Glomerular endothelial cell (primary cell): ENCODE measurements at places on chromosomes 2 and 18.

DNA sequence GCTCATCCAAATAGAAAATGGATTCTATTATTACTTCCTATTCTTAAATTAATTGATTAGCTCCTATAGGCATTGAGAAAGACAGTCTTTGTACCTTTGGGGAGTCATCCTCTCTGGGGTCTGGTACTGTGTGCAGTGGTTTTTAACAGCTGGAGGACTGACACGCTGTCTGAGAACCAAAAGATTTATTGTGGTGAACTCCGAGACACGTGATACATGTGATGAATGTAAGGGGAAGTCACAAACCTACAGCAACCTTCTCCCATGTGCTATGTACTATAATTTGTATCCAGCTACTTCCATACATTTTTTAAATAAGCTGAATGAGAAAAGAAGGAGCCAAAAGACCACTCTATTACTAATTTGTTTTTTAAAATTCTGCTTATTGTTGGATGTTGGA lies 133.7 kb downstream of the GALNT3 start:
- no peak for DNase-seq

DNA sequence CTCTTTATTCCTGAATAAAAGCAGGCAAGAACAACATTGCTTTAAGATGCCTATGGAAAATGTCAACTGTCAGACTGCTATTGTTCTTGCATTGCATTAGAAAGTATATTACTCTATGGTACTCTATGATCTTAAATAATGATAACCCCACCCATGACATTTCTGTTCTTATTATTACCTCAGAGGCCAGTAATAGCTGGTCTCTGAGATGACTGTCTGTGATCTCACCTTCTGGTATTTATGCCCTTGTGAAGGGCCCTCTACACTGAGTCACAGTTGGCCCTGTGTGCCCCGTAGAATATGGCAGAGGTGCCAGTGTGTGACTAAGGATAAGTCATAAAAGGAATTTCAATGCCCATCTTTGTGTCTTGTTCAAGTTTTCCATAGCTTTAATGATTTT lies 61.0 kb downstream of the SPP2 start:
- no peak for DNase-seq

DNA sequence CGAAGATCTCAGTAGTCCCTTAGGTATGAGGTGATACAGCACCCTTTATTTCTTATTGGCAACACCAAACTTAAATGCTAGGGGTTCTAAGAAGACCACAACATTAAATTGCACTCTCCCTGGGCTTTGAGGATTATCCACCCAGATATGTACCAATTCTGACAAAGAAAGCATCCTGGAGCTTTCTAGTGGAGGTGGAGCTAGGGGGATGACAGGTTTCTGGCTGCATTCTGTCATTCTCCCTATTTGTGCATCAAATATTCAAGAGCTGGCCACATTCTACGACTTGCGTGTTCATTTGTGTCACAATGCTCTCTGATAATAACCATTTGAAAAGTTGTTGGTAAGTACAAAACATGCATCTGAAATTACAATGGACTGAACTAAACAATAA lies 111.1 kb downstream of the CDH2 start:
- no peak for DNase-seq

DNA sequence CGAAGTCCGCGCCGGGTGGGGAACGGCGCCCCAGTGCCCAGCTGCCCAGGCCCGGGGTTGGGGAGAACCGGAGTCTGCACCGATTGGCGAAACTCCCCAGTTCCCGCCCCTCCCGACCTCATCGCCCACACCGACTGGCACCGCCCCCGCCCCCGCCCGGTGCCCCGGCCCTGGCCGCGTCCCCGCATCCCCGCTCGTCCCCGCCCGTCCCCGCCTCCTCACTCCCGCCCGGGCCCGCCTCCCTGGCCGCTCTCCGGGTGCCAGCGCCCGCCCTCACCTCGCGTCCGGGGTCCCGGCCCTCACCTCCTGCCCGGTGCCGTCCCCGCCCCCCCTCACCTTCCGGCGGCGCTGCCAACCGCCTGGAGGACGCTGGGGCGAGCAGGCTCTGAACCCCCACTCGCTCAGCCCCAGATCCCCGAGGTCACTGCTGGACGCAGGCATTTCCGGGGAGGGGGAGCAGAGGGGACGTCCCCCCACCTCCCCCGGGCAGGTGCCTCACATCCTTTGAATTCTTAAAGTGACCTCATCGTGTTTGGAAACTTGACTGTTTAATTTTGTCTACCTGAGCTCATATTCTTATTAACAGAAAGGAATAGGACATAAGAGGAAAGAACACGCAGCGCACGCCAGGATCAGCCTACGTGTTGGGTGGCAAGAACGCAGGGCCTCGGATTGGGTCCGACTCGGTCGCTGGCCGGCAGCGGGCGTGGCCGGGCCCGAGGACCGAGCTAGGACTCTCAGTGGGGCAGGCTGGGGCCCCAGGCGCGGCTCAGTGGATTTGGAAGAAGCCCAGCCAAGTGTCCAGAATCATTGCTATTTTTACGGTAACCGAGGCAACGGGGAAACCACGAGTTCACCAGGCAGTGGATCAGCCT lies at the start of gene FAM110C:
TSS of gene FAM110C (minus strand) at position 35 of the 875 bp plus-strand sequence. CDS start 120 bp downstream, outside the sequence.
- DNase-seq = no peak

GRCh38 chr18:12703664-12704063 lies 822 bp downstream of the PSMG2 start:
- no peak for DNase-seq

DNA sequence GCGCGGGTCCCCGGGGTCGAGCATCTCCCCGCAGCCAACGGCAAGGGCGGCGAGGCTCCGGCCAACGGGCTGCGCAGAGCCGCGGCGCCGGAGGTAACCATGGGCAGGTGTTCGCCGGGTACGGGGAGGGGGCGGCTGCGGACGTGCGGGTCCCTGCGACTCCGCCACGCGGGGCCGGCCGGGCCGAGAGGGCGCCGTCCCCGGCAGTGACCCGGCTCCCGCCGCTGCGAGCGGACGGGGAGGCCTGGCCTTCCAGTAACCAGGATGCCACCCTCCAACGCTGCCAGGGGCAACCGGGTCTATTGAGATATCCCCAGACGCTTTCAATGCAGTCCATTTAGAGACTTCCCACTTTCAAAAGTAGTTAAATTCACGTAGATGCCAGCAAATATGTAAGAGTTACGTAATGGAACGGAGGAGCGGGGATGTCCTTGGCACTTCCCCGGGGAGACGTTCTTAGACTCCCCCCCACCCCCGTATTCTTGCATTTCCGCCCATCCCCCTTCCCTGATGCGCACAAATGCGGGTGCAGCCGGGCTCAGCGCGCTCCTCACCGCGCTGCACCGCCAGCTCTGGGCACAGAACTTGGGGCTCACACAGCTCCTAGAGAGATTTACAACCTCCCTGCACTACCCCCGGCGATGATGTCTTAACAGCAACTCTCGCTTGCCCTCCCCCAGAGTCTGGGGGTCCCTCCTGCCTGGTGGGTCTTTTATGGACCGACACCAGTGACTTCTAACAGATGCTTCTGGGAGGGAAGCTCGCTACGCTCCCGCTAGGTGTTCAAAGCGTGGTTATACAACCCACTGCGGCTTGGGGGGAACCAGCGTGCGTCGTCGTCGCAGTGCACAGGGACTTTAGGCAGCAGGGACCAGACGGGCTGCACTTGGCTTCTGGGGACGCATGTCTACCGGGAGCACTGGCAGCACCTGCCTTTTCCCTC lies 657 bp downstream of the SGPP2 start:
- DNase-seq = no peak

DNA sequence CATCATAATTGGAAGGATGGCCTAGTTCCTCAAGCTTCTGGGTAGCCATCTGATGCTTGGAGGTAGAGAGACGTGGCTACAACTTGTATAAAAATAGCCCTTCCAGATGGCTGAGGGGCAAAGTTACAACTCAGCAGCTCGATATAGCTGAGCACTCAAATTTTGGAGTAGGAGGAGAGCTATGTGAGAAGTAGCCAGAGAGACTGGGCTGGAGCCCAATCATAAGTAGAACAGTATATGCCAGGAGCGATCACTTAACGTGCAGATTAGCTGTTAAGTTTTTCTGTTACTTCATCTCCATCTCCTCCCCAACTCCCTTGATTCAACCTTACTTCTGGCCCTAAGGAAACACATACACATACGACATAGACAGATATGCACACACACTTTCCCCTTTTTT lies 28.8 kb downstream of the CNRIP1 start:
- DNase-seq = no peak

- no peak for DNase-seq
These were observed 4.2 kb upstream of the GRB14 start for GRCh38 chr2:164625378-164625971.

- no peak for DNase-seq
These were observed 35.4 kb downstream of the CAB39 start for GRCh38 chr2:230748087-230748486.

- DNase-seq = no peak
These were observed 5.4 kb upstream of the KCNE4 start for GRCh38 chr2:223046470-223047040.

- DNase-seq = no peak
These were observed 20.4 kb upstream of the PAPOLG start for GRCh38 chr2:60735496-60736250.

- DNase-seq = no peak
These were observed 388.0 kb downstream of the TRIB2 start for GRCh38 chr2:13104723-13105122.

- no peak for DNase-seq
These were observed 318.2 kb downstream of the RND3 start for GRCh38 chr2:150169237-150169629.

DNA sequence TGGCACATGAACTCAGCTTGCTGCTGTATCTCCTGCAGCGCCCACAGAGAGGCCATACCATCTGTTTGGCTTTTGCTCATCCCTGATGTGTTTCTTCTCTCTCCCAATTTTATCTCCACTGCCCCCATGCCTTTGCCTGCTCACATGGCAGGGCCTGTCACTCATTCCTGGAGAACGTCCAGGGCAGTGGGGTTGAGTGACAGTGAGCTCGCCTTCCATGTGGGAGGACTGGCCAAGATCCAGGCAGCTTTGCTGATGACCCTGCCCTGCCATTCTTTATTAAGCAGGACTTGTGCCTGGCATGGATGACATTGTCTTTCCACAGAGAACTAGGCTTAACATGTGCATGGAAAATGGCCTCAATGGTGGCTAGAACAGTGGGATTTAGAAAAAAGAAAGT lies 230.5 kb upstream of the THSD7B start:
- no peak for DNase-seq

DNA sequence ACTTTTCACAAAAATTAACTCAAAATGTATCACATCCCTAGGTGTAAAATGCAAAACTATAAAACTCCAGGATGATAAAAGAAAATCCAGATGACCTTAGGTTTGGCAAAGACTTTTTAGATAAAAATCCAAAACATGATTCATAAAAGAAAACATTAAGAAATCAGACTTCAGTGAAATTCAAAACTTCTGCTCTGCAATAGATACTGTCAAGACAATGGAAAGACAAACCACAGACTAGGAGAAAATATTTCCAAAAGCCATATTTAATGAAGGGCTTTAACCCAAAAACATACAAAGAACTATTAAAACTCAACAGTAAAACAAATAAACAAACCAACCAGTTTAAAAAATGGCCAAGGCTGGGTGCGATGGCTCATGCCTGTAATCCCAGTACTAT lies 173.6 kb upstream of the SPOPL start:
- no peak for DNase-seq

DNA sequence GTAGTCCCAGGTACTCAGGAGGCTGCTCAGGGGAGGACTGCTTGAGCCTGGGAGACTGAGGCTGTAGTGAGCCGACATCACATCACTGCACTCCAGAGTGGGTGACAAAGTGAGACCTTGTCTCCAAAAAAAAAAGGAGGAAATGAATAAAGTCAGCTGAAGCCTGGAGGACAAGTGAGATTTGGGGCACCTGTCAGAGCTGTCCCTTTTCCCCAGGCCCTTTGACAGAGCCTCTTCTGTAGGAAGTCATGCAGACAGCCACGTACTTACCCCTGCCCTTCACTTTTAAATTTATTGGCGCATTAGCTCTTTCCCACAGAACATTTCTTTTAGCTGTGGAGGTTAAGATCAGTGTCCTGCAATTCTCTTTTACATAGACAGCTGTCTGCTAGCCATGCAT lies 151.0 kb upstream of the DNMT3A start:
- DNase-seq = no peak

- DNase-seq = no peak
These were observed 478.1 kb upstream of the ZNF804A start for GRCh38 chr2:184119989-184120800.

DNA sequence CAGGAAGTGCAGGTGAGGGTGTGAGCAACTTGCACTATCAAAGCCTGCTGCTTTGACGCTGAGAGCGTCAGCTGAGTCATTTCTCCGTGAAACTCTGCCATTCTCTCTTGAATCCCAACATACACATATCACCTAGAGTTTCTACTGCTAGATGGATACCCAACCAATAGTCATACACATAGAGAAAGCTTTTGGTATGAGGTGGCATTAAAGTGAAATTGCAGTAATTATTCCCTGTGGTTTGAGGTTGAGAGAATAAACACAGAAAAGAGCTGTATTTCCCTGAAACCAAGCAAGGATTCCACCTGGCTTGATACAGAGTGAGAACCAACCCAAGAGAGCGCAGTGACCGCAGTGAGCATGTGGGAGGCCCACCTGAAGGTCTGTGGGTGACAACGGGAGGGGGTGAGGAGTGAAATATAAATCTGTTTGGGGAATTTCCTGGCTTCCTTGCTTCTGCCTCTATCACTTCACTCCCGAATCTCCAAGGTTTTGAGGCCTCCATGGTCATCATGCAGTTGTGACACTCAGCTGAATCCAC lies 28.8 kb upstream of the TMEM18 start:
- no peak for DNase-seq

- no peak for DNase-seq
These were observed 291.5 kb downstream of the SP3 start for GRCh38 chr2:173673640-173674039.

DNA sequence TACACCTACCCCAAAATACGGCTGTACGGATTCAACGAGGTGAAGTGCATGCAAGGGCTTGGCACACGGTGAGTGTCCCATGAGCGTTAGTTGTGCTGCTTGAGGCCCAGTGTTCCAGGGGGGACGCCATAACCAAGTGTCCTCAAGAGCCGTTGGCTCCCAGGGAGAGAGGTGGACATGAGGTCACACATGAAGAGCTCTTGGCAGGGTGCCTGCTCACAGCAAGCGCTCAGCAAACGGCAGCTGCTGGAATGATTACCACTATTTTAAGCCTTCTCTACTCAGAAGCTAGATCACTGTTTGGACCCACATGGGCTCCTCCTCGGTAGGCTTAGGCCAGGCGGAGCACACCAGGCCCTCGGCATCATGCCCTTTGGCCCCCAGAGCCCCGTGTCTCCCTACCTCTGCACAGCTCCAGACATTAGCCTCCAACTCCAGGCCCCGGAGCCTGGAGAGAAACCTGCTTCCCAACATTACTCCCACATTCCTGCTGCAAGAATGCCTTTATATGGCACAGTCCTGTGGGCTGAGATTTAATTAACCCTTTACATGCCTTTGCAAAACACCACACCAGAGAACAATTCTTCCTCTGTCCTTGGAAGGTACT lies 68.4 kb upstream of the PPP1CB start:
- DNase-seq = no peak

GRCh38 chr2:156518138-156518537 lies 82.0 kb downstream of the GPD2 start:
- DNase-seq = no peak
